ENCODE measurements at places on chromosomes 6 and 20.

DNA sequence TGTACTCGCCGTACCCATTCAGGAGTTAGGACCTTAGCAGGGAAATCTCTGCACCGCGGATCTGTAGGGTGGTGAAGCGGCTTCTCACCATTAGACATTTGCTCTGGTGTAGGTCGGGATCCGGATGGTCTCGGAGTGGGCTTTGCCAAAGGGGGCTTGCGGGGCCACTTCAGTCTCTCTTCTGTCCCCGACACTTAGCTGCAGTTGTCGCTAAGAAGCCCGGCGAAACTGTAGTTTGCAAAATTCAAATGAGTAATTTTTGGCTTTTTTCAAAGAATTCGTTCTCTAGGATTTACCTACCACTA is 433 bp downstream of the QRSL1 start:
- no peak for DNase-seq

DNA sequence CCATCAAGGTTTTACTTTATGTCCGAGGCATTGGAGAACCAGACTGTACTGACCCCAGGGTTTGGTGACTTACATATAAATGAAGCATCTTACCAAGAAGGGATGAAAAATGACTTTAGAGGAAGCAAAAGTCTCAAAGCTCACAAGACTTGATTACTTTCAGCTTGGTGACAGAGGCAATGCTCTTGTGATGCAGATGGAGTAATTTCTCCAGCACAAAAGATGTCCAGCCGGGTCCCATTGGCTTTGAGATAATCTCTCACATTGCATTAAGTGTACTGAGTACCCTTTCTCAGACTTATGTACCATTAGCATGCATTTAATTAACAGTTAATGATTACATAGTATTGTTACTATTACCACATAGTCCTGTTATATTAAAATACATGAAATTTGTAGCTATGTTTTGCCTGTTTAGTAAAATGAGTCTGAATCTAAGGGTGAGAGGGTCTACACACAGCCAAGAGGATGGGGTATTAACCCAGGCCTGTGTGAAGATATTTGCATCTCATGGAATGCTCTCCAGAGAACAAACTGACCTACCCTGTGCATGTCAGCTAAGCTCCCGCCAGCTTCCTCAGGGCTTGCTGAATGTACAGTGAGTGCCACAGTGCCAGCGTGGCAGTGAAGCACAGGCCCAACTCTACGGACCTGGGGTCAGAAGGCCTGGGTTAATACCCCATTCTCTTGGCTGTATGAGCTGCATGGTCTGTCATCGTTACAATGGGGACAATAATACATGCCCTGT is 5.6 kb downstream of the HTR1E start:
- no peak for DNase-seq

DNA sequence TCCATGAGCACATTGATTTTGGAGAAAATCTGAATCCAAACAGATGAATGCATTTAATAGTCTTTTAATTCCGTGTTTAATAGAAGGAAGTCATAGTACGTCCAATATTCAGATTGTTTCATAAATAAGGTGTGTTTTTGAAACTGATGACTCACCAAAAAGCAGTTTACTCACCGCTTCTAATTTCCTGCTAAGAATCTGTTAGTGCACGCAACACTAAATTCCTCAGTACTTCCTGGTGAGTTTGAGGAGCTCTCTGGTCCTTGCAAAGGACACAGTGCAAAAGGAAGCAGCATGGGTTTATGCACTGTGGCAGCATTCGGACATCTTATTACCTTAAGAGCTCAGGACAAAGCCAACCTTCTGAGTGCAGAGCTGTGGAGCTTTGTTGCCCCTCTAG is 2.3 kb upstream of the ADGRF1 start:
- peak; percentile 95 for DNase-seq

- no peak for DNase-seq
Observed at GRCh38 chr20:4350096-4350495, 334.7 kb upstream of the RNF24 start.

DNA sequence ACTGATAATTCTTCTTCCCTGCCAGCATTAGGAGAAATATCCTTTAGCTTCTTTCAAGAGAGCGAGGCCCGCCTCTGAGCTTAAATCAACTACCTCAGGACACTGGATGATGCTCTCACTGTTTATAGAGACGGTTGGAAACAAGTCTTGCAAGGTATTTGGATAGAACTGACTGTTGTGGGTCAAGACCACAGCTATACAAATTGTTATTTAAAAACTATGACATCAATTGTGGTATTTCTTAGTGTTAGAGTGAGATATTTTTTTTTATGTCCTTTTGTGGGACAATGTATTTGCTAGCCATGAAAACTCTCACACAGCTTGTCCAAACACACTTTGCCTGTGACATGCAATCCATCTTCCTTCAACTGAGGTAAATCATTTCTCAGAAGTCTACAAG is 136.3 kb upstream of the PHACTR1 start:
- DNase-seq: no peak

DNA sequence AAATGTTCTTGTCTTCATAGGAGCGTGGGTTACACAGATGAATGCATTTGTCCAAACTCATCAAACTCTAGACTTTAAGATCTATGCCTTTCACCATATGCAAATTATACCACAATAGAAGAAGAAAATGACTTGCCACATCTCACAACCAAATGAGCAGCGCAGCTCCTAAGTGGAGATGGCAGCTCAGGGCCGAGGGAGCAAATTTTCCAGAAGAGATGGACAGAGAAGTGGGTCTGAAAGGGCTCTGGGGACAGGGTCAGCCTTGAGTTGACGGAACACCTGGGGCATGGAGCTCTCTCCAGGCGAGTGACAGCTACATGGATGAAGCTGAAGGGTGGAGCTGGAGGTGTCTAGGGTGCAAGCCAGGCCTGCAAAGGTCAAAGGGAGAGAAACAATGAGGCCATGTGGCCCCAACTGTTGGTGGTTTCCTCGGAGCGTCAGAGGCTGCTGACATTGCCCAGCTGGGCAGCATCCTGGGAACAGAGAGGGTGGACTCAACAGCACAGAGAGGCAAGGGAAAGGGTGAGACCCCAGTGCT is 228.3 kb downstream of the NRN1 start:
- DNase-seq: no peak

DNA sequence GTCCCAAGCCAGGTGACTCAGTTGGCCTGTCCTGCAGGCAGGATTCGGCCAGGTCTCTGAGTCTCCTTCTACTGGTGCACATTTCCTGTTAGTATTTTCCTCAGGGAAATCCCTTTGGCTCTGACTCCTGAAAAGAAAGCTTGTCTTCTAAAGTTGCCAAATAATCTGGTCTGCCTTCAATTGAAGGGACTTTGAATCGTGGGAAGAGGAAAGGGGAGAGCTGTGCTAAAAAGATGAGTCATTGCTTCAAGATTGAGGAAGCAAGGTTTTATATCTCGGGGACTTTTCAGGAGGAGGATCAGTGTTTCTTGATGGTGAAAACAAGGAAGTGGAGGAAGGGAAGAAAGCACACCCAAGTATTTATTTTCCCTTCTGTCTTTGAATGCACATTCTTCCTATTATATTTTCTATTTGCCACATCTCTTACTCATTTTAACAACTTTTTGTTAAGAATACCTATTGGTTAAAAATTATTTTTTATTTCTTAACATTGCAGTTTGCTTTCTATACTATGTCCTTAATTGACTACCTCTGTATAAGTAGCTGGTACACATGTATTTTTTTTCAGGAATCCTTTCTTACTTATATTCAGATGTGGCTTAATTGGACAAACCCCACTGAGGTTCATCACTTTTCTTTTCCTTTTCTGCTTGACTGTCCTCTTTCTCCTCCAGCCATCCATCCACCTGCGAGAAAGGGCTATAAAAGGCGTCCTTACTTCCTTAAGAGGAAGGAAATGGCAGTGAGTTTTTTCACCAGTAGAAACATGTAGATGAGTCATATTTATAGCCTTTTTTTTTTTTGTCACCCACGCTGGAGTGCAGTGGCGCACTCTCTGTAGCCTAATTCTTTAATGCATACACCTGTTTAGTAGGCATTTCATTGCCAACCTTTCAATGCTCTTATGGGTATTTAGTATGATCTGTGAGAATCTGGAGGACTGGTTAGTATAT is 15.0 kb upstream of the IFNGR1 start:
- peak; percentile 74 for DNase-seq
